ENCODE measurements at places on chromosomes 4 and X. TPM values are rescaled to one million over a fixed set of nuclear protein-coding genes. Genes with fewer than 3 reads are reported as not detected.

The MAP9 gene
- 94.1 TPM for total RNA-seq

The STATH gene
- total RNA-seq = not detected

The CYLC1 gene
- total RNA-seq = 0.23 TPM

The ANKRD50 gene
- 72.9 TPM for total RNA-seq

The ABLIM2 gene
- total RNA-seq = 30.0 TPM

The PAGE2 gene
- not detected for total RNA-seq

The FAM9B gene
- not detected for total RNA-seq

The HSFX1 gene
- 2.3 TPM for total RNA-seq

The OR13H1 gene
- not detected for total RNA-seq

The FGFBP2 gene
- total RNA-seq = not detected

The DNAAF6 gene
- total RNA-seq = 0.92 TPM

The RTL5 gene
- total RNA-seq = 9.2 TPM

The AKAP14 gene
- 5.1 TPM for total RNA-seq

The TAPT1 gene
- 46.1 TPM for total RNA-seq

The FATE1 gene
- total RNA-seq = not detected

The MORC4 gene
- 7.6 TPM for total RNA-seq

The GABRB1 gene
- total RNA-seq = 120 TPM

The TEX13C gene
- not detected for total RNA-seq

The MAGEC1 gene
- total RNA-seq = not detected

The HAND2 gene
- total RNA-seq = not detected

The SLC25A53 gene
- total RNA-seq = 12.5 TPM

The PLAC1 gene
- total RNA-seq = not detected

The GYPA gene
- 5.1 TPM for total RNA-seq

The USP26 gene
- not detected for total RNA-seq

The SOD3 gene
- total RNA-seq = 1.4 TPM

The CDX4 gene
- total RNA-seq = not detected

The DGKK gene
- 6.2 TPM for total RNA-seq

The AWAT2 gene
- total RNA-seq = not detected

The KIAA1210 gene
- under 0.01 TPM for total RNA-seq

The CCKAR gene
- 4.6 TPM for total RNA-seq

The SLC6A14 gene
- not detected for total RNA-seq

The MAGEE1 gene
- total RNA-seq = 27.5 TPM

The NLGN3 gene
- total RNA-seq = 38.1 TPM

The SPARCL1 gene
- 127 TPM for total RNA-seq

The PPEF1 gene
- 2.3 TPM for total RNA-seq

The FMR1NB gene
- total RNA-seq = not detected

The TMEM164 gene
- total RNA-seq = 40.4 TPM

The NOCT gene
- total RNA-seq = 25.4 TPM

The SLC10A4 gene
- total RNA-seq = 10.1 TPM

The IL21 gene
- not detected for total RNA-seq

The ASMT gene
- total RNA-seq = not detected

The ACE2 gene
- not detected for total RNA-seq

The EGF gene
- 0.92 TPM for total RNA-seq

The CCDC160 gene
- total RNA-seq = 8.5 TPM

The TMSB15B gene
- total RNA-seq = 22.4 TPM

The TLR7 gene
- 3.5 TPM for total RNA-seq

The SERTM2 gene
- 0.23 TPM for total RNA-seq

The ODAM gene
- total RNA-seq = not detected

The TEX13B gene
- not detected for total RNA-seq

The MAOB gene
- total RNA-seq = 12.9 TPM

The TMSB15A gene
- total RNA-seq = 97.8 TPM

The H2BW1 gene
- total RNA-seq = not detected

The MTMR8 gene
- 7.2 TPM for total RNA-seq

The TMEM150C gene
- total RNA-seq = 59.1 TPM

The TMPRSS11F gene
- not detected for total RNA-seq

The DCLK2 gene
- 192 TPM for total RNA-seq

The PRKG2 gene
- 7.6 TPM for total RNA-seq

The FREM3 gene
- 3.2 TPM for total RNA-seq

The FHIP1A gene
- total RNA-seq = 2.1 TPM

Data from diencephalon (tissue), 1 donor.